ENCODE measurements at places on chromosomes 2 and 18.
A peak's percentile ranks its signal among the peaks of the same experiment; 100 is the strongest.

DNA sequence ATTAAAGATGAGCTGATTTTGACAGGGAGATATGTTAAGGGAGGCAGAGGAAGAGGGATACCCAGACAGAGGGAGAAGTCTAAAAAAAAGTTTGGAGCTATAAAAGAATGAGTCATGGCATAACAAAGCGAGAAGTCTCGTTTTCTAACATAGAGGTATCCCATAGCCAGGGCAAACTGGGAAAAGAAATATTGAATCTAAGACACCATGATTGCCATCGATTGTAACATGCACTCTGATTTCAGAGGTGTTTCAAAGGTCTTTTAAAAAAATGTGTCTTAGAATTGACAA is 110.7 kb downstream of the MDH1 start:
- peak; percentile 16 for DNase-seq

DNA sequence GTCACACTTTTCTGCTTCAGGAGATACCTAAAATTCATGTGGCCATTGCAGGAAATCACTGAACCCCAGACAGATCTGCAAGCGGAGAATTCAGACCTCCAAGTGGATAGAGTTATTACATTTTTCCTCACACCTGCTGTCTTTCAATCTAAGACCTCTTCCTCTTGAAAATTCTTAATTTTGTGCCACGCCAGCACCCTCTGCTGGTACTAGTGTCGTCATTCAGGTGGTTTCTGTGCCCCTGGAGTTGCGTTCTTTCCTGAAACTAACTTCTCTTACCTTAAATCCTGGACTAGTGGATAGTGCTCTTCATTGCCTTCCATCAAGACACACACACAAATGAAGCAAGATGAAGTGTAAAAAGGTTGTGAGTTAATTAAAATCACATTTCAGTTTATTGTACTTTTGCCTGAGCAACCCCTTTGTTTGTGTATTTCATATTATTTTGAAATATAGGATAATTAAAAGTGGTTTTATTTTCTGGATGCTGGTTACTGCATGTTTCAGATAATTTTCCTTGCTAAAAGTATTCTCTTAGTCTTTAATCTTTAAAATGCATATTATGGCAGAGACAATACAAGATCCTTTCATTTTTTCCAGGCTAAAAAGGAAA is 1.6 kb upstream of the DNER start:
- DNase-seq, result peak; percentile 67

DNA sequence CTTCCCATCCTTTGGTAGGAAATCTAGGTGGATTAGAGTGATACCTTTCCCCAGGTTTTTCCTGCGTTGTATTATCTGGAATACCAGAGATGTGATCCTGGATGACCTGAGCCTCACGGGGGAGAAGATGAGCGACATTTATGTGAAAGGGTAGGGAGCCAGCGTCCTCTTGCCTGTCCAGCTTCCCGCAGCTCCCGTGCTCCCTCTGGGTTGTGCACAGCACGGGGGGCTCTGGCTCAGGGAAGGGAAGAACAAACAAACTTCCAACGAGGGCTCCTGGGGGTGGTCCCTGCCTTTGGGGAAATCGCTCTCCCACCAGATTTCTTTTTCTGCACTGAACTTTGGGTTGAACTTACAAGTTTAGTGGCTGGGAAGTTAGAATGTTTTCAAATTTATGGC is 215.7 kb downstream of the DYSF start:
- DNase-seq, result no peak

DNA sequence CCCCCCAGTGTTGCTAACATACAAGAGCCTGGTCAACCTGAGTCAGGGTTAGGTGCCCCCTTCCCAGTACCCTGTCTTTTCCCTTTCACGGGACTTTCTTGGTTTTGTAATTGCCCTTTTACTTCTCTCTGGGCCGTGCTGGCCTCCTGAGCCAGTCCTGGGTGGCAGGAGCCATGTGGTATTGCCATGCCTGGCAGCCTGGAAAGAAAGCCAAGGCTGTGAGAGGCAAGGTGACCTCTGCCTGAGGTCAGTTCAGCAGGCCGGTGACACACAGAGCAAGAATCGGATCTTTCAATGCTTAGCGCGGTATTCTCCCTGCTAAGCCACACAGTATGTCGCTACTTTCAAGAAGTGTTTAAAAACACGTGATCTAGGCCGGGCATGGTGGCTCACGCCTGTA is 52.3 kb downstream of the C18orf63 start:
- no peak for DNase-seq

- no peak for DNase-seq
These were observed 80.1 kb downstream of the RBM43 start for GRCh38 chr2:151181524-151181923.

DNA sequence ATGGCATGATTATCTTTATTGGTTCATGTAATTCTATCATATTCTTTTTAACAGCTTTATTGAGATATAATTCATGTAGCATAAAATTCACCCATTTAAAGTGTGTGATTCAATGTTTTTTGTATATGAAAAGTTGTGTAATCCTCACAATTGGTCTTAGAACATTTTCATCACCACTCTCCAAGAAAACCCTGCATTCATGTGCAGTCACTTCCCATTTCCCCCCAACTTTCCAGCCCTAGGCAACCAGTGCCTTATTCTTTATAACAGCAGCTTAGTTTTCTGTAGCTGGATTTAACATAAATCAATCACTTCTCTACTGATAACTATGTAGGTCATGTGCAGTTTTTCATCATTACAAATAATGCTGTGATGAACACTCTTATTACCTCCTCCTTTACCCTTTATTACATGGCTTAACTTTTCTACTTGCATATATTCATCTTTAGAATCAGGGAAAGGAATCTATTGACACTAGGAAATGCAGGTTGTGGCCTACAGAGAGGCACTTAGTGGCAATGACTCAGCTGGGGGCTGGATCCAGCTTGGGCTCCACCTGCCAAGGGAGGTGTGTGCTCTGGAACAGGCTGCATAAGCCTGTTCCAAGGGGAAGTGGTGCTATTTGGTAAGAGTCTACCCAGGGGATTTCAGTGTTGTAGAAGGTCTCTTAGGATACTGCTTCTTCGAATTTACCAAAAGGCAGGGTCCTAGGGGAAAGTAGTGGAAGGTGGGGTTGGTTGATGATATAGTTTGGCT is 89.1 kb downstream of the ETAA1 start:
- DNase-seq, result peak; percentile 76

GRCh38 chr2:102513355-102513939 is 40.4 kb downstream of the SLC9A4 start:
- DNase-seq, result no peak

Data from epithelial cell of esophagus (primary cell).